ENCODE measurements at places on chromosomes 7 and 10.
A peak's percentile ranks its signal among the peaks of the same experiment; 100 is the strongest.

DNA sequence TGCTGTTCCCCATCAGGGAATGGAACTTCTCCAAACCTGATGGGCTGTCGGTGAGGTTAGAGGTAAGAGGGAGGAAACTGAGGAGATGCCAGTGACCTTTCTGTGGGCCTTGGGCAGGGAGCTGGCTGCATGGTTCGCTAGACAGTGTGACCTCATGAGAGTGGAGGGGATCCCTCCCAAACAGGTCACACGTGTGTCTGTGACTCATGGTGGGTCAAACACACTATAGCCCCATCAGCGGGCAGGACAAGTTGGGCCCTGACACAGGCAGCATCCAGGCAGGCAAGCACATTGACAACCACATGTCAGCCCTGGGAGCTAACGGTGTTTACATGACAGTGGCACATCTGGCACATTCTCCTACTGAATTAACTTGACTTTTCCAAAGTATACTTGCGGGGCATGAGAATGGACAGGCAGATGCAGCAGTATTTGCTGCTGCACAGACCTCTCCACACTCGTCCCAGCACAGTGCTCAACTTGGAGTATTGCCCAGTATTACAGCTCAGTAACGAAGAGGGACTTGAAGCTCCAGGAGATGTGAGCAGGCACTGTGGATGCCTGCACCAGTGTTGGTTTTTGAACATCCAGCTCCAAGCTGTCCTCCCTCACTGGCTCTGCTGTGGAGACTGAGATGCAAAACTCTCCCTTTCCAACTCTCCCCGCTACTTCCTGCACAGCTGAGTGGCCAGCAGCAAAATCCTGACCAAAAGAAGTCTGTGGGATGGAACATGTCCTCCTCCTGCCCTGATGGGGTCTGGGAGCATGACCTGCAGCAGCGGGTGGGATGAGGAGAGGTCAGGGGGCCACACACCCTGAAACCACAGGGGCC is 199.6 kb downstream of the WDR37 start:
- DNase-seq = no peak

GRCh38 chr10:129820451-129820850 is 143.6 kb downstream of the EBF3 start:
- DNase-seq = no peak

DNA sequence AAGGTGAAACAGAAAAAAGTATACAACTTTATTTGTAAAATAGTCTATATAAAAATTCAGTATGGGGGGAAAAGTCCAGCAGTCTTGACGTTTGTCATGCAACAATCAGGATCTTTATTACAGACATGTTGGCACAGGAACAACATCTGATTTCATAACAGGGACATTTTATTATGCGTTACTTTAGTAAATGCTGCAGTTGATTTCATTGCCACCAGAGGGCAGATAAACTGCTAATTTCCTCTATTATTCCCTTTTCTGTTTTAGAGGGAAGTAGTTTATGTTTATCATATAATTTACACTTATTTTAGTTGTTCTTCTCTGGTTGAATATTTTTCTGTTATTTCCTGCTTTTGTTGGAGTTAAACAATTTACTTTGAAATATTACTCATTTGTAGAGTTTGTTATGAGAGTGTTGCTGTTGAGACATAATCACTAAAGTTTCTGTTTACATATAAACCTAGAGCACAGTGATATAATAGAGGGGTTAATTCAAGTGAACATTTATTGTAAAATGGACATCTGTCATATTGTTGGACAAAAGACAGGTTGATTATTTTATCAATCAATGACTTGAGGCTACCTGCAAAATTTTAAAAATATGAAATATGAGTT is 3.3 kb downstream of the PLXDC2 start:
- DNase-seq = no peak

- DNase-seq = no peak
Measured at GRCh38 chr7:19333706-19334105, 188.5 kb upstream of the FERD3L start.

GRCh38 chr10:111081595-111081994 is 4.8 kb downstream of the ADRA2A start:
- no peak for DNase-seq

- DNase-seq = no peak
Measured at GRCh38 chr7:52352013-52352981, 683.1 kb upstream of the POM121L12 start.

DNA sequence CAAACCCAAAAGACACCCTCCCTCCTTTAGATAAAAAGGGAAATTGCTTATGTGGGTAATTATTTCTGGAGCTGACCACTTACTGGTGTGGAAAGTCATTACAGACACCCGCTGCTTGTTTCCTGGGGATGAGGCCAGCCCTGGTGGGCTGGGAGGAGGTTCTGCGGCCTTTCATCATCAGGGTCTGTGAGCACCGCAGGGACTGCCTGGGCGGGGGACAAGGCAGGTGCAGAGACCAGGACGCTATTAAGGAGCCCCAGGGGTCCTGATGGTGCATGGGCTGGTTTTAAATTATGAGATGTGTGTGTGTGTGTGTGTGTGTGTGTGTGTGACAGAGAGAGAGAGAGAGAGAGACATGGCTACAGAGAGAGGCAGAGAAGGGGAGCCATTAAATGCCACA is 171.2 kb downstream of the DNAJB6 start:
- DNase-seq = no peak

- DNase-seq = peak; percentile 30
Measured at GRCh38 chr7:151309311-151309710, 32.3 kb upstream of the NUB1 start.

- DNase-seq = no peak
Measured at GRCh38 chr7:21526007-21526406, 16.8 kb upstream of the DNAH11 start.

- DNase-seq = no peak
Measured at GRCh38 chr7:112197322-112197721, 8.9 kb downstream of the DOCK4 start.

DNA sequence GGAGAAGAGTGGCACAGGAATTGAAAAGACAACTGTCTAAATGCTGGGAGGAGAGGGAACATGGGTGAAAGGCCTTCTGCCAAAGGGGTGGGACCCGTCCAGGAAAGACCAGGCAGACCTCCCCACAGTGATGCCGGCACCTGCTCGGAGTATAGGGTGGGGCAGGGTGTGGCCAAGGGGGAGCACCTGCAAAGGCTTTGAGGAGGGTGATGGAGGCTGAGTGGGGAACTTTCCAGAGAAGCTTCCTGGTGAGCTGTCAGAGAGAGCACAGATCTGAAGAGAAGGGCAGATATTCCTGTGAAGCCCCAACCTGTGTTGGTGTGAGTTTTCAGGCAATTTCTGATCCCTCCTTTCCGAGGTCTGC is 263.4 kb upstream of the GRB10 start:
- DNase-seq = no peak

DNA sequence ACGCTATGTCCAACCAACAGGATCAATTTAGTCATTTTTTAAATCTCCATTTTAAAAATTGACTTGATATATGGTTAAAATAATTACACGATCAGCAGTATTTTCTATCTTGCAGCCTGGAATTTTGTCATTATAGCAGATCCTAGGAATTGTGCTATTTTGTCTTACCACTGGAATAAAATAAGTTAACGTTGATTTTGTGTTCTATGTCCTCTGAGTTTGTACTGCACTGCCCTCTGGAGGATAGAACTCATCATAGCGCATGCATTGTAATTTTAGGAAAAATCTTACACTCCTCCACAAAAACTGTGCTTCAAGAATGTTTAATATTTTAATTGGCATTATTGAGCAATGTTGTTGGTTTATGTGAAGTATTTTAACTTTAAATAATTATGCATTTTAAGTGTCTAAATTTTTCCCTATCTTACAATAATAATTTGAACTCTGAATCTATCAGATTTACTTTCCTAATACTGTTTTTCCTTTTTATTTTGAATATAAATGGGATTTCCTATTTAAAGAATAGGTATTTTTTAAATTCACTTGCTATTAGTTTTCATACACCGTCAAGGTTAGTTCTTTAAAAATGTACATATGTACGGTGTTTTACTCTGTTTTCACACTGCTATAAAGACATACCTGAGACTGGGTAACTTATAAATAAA is 220.1 kb downstream of the PPP1R3A start:
- no peak for DNase-seq

GRCh38 chr7:100719523-100720278 is 567 bp upstream of the EPO start:
- DNase-seq = no peak

DNA sequence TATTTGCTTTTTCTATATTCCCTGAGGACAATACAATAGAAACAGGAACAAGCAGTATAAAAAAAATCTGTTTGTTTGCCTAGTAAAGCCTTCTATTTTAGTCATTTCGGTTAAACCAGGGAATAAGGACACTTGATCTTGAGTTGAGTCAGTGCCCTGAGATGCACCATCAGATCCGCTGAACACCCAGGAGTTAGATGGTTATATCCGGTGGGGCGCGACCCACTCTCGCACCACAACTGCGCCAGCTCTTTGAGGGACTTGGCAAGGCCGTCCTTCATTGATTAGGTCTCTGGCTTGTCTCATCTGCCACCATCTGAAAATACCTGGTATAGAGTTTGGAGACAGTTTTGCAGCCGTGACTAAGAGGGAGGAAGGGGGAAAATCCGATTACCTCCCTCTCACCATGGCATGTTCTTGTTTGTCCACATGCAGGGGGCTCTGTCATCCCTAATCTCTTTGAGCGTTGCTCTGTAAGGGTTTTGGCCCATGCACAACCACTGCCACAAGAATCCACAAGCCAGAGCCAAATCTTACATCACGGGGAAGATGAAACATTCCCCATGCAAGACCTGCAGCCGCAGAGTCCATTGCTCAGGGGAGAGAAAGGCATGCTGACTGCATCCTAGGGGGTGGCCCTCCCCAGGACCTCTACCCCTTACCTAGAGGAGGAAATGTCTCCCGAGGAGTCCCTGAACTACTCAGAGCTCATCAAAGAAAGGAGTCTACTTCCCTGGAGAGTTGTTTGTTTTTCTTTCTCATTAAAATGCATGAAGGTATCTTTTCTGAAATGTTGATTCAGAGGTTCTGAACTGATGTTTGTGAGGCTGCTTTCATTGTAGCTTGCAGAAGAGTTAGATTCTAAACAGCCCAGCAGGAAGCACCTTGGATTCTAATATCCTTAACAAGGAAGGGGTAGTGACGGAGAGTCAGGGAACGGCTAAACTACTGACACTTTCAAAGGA is 101.6 kb upstream of the FAM171A1 start:
- no peak for DNase-seq

- no peak for DNase-seq
Measured at GRCh38 chr10:120486671-120487205, 29.7 kb downstream of the PLPP4 start.

- no peak for DNase-seq
Measured at GRCh38 chr7:24863626-24864025, 106.4 kb upstream of the GSDME start.

- DNase-seq = peak; percentile 71
Measured at GRCh38 chr7:40899636-40900507, 765.1 kb downstream of the SUGCT start.

DNA sequence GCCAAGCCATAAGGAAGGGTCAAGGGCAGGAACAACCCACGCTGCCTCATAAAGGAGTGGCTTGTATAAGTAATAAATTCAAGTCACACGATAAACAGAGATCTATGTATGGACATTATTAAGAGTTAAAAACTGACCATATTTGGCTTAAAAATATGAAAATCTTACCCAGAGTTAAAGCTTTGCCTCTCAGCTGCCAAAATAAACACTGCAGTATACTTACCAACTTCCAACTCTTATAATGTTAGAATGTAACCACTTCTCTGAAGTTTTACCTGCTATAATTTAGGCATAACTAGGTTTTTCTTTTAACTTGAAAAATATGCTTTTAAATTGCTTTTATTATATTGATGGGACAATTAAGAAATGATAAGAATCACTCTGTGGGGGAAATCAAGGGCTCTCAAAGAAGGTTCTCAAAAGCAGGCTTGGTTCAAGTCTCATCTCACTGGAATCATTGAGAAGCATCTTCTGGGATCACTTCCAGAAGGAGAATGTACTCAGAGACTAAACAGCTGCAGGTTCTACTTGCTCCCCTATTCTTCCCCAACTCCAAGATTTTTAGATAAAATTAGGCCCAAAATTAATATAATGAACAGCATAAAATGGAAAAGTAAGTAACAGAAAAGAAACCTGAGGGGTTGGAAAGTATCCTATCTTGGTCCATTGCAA is 16.1 kb upstream of the CAV2 start:
- no peak for DNase-seq

- DNase-seq = no peak
Measured at GRCh38 chr10:75229971-75230370, 5.8 kb downstream of the COMTD1 start.

All from BJ (cell line).